ENCODE measurements at places on chromosomes 6 and 20. TPM values are rescaled to one million over a fixed set of nuclear protein-coding genes. Genes with fewer than 3 reads are reported as not detected.

- DNase-seq: peak; percentile 98
These were observed 10.5 kb upstream of the ELOVL5 start for GRCh38 chr6:53359095-53359842.

GRCh38 chr6:88910922-88911778, 52.3 kb downstream of the RNGTT start:
- peak; percentile 44 for DNase-seq

DNA sequence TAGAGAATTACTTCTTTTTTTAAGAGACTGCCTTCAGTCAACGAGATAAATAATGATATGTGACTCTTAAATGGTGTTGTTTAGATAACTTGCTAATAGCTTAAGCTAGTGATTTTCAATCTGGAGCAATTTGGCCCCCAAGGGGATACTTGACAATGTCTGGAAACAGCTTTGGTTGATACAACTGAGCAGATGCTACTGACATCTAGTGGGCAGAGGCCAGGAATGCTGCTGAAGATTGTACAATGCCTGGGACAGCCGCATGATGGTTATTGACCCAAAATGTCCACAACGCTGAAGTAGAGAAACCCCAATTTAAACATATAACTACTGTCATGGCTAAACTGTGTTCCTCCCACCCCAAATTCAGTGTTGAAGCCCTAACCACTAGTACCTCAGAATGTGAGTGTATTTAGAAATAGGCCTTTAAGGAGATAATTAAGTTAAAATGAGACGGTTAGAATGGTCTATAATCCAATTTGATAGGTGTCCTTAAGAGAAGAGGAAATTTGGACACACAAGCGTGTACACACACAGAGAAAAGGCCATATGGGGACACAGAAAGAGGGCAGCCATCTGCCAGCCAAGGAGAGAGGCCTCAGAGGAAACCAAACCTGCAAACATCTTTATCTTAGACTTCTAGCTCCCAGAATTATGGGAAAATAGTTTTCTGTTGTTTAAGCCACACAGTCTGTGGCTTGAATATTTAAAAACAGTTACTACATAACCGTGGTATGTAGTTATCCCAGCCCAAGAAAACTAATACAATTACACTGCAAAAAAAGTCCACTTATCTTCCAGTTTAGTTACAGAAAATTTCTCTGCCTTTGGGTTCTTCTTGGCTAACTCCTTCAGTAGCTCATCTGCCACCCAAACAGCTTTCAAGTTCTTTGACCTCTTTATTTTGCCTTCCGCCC, 22.2 kb downstream of the RWDD2A start:
- peak; percentile 81 for DNase-seq

Gene NOX3
- total RNA-seq: not detected

GRCh38 chr6:4574007-4574406, 202.2 kb upstream of the CDYL start:
- no peak for DNase-seq

Measured in M059J (cell line).